ENCODE measurements at places on chromosomes 13 and 19.

DNA sequence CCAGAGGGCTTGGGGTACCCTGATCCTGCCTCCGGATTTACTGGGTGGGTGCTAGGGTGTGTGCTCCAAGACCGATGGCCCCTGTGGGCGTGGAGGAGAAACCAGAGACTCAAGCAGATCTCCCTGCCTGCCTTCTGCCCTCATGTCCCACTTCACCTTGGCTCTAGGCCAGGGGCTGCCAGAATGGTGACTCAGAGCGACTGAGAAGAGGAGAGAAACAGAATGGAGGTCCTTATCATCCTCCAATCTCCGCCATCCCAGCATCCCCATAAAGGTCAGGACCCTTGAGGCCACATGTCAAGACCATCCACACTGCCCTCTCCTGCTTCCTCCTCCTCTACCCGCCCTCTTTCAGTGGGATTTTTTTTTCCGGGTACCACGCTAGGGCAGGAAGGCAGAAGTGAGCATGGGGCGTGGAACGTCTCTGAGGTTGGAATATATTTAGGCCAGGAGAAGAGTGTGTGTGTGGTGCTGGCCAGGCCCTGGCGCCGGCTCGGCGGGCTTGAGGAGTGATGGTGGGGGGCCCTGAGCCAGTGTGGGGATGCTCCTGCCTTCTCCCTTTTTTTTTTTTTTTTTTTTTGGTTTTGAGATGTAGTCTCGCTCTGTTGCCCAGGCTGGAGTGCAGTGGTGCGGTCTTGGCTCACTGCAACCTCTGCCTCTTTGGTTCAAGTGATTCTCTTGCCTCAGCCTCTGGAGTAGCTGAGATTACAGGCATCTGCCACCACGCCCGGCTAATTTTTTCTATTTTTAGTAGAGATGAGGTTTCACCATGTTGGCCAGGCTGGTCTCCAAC lies 22.3 kb downstream of the IER2 start:
- DNase-seq: peak; percentile 67

GRCh38 chr13:112887151-112887550 lies 81.9 kb upstream of the MCF2L start:
- DNase-seq: no peak

GRCh38 chr13:47085346-47085745 lies 188.5 kb upstream of the HTR2A start:
- DNase-seq: no peak

- no peak for DNase-seq
These were observed 29.8 kb downstream of the TSHZ3 start for GRCh38 chr19:31319465-31319864.

DNA sequence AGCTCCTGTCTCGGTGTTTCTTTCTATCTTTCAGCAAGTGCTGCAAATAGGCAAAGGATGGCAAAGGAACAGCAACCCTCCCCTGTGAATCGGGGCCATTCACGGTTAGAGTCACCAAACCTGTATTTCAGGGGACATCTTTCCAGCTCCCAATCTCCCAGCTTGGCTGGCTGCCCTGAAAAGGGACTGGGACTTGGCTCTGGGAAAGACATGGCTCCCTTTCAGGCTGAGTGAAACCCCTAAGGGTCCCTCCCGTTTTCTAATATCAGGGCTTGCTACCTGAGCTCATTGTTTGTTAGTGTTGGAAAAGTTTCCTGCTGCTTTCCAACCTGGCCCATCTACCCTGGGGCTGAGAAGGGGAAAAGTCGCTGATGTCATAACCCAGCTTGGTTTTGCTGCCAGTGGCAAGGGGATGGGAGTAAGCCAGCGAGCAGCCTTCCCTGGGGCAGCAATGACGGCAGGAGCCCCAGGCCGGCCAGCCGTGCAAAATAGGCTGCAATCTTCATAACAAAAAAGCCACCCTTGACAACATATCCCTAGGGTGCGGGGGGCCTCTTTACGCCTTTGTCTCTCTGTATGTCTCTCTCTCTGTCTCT lies 29.9 kb downstream of the SERP2 start:
- no peak for DNase-seq

- DNase-seq: no peak
These were observed 58.4 kb downstream of the SPRYD7 start for GRCh38 chr13:49877629-49878218.

DNA sequence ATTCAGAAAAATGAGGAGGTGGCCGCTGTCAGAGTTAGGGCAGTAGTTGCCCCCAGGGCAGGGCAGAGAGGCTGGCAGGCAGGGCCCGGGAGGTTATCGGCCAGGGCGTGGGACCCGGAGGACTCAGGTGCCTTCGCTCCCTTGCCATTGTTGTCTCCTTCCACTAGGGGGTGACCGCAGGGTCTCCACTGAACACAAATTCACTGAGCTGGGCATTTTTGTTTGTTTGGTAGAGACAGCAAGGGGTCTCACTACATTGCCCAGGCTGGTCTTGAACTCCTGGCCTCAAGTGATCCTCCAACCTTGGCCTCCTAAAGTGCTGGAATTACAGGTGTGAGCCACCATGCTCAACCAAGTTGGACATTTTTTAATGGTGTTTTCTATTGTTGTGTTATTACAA lies 25.1 kb downstream of the CARS2 start:
- DNase-seq: no peak

- DNase-seq: no peak
These were observed 784 bp downstream of the BCL3 start for GRCh38 chr19:44749292-44749691.

DNA sequence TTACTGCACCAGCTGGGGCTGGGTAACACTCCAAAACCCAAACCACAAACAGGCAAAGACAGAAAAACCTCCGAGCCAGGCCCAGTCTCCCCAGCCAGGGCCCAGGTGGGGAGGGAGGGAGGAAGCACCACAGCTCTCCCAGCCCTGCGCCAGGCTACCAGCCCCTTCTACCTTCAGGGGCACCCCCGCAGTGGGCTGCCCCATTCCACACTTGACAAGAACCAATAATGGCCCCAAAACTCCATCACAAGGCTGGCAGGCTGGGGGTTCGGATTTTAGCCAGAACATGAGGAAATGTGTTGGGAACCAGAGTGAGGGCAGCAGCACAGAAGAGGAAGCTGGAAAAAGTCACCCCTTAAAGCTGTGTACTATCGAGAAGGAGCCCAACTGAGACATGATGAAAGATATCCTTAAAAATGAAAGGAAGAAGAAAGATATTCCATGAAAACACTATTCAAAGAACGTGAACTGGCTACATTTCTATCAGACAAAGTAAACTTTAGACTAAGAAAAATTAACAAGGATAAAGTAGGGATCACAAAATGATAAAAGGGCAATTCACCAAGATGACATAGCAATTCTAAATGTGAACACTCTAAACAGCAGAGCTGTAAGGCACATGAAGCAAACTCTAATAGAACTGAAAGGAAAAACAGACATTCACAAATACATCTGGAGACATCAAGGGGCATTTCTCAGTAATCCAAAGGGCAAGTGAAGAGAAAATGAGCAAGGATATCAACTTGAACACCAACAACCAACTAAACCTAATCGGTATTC lies 12.9 kb downstream of the TUBGCP3 start:
- no peak for DNase-seq

DNA sequence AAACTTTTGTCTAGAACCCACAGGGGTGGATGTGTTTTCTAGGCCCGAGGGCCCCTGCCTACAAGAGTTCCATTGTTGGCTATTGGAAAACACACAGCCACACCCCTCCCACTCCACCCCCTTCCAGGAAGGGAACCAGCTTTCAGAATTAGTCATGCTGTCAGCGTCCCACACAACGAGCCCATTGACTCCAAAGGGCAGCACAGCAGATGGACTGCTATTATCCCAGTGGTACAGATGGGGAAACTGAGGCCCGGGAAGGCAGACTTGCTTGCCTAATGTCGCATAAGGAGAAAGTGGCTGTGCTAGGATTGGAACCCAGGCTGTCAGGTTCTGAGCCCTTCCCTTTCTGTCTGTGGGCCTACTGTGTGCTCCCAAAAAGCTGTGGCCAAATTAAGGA lies 8.1 kb upstream of the FXYD3 start:
- no peak for DNase-seq

DNA sequence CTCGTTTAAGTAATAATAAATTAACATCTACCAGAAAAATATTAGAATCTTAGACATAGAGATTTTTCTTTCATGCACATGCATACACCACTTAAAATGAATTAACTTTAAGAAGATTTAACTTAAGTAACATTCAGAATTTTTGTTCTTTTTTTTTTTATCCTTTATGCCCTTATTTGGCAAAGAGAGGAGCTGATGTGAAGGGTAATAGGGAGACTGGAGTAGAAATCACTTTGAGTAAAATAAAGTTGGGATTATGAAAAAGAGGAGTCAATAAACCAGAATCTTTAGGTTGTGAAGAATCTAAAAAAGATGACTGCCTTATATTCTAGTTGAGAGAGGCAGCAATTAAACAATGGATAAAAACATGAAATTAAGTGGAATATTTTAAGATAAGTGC lies 18.8 kb upstream of the MIR17HG start:
- no peak for DNase-seq

GRCh38 chr13:27969082-27969865 lies at the start of gene CDX2:
TSS of gene CDX2 (minus strand) at chr13:27969315. CDS start at chr13:27969006, 309 bp downstream.
- DNase-seq: no peak

DNA sequence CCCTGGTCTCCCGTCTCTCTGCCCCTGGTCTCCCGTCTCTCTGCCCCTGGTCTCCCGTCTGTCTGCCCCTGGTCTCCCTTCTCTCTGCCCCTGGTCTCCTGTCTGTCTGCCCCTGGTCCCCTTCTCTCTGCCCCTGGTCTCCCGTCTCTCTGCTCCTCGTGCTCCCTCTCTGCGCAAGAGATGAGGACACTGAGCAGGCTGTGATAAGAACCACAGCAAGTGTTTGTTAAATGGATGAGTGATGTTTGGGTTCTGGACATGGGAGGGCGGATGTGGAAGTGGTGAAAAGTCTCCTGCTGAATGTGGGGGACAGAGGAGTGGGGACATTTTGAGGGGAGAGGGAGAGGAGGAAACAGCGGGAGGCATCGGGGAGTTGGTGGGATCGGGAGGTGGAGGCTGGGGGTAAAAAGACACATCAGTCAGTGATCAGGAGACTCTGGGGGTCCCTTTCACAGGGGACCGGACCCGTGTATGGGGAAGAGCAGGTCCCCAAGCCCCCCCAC lies 8.0 kb downstream of the NPAS1 start:
- no peak for DNase-seq

Measured in central memory CD4-positive, alpha-beta T cell (primary cell).